Naive thymus-derived CD8-positive, alpha-beta T cell (primary cell): ENCODE measurements at places on chromosomes 12 and 14.

GRCh38 chr12:68505970-68506369 lies 104.7 kb upstream of the RAP1B start:
- DNase-seq, result no peak

DNA sequence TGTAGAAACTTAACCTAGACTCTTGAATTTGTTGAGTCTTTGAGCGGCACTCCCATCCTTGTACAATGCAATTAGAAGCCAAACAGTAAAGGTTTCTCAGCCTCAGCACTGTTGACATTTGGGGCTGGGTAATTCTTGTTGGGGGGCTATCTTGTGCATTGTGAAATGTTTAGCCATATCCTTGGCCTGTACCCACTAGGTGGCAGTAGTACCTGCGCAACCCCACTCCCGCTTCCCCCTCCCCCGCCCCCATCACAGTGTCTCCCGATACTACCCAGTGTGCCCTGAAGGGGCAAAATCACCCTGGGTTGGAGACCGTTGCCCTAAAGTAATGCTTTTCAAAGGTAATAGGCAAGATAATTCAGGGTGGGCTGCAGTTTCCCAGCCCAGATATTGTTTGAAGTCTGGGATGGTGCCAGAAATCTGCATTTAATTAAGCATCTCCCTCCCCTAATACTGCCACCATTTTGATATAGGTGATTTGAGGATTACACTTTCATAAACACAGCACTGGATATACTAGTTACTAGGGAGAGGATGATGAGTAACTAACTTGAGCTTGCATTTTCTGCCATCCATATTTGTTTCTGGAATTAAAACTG lies 1.8 kb downstream of the COX6A1 start:
- DNase-seq, result peak; percentile 86

- no peak for DNase-seq
Observed at GRCh38 chr14:75010472-75011093, 7.9 kb downstream of the EIF2B2 start.

GRCh38 chr14:77457115-77457521 lies 283 bp downstream of the VIPAS39 start:
- no peak for DNase-seq

GRCh38 chr14:33611405-33612196 lies 339.3 kb downstream of the EGLN3 start:
- DNase-seq, result no peak

- no peak for DNase-seq
Observed at GRCh38 chr12:84702001-84702400, 210.6 kb downstream of the SLC6A15 start.

DNA sequence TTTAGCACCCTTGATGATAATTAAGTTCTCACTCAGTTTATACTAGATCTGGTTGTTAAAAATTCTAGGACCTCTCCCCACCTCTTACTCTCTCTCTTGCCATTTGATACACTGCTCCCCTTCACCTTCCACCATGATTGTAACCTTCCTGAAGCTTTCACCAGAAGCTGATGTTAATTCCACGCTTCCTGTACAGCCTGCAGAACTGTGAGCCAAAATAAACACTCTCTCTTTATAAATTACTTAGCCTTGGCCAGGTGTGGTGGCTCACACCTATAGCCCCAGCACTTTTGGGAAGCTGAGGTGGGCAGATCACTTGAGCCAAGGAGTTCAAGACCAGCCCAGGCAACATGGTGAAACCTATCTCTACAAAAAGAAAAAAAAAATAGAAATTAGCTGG lies 11.1 kb upstream of the HECTD4 start:
- no peak for DNase-seq

DNA sequence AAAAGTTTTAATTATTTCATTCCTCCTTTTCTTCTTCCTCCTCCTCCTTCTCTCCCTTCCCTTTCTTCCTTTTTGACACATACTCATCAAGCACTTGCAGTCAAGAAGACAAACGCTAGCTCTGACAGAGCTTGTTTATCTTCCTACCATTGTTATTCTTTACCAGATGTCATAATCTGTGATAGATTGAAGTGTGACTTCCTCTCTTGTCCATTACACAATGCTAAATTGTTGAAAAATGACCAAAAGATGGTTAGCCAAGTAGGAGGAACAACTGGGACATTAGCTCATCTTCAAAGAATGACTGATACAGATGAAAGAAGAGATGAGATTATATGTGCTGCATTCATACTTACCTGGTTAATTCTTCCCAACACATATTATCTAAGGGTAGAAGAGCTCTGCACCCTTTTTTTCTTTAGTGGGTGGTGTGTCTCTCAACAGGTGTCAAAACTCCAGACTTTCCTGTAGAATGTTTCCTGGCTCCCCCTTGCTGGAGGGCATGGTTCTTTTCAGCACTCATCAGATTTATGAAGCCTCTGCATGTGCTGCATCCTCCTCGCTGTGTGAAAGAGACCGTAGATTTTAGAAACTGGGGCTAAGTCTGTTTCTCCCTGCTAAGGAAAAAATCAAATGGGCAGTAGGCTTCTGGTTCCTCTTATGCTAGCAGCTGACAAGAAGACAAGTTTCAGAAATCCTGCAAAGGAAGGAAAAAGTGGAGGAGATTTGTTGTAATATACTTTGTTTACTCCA lies 147.1 kb downstream of the TMX1 start:
- DNase-seq, result no peak

DNA sequence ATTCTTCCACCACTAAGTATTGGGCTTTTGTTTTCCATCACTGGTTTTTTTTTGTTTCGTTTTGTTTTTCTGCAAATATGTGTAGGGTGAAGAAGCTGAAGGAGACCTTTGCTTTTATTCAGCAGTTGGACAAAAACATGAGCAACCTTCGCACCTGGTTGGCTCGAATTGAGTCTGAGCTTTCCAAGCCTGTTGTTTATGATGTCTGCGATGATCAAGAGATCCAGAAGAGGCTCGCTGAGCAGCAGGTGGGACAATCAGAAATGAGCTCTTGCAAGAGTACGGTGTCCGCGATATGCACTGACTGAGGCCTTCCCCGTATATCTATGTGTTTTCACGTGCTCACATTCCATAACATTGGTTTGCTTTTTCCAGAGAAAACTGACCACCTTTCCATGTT lies 91.5 kb downstream of the ESR2 start:
- no peak for DNase-seq

- DNase-seq, result no peak
Observed at GRCh38 chr12:27981874-27982273, 9.3 kb upstream of the PTHLH start.

DNA sequence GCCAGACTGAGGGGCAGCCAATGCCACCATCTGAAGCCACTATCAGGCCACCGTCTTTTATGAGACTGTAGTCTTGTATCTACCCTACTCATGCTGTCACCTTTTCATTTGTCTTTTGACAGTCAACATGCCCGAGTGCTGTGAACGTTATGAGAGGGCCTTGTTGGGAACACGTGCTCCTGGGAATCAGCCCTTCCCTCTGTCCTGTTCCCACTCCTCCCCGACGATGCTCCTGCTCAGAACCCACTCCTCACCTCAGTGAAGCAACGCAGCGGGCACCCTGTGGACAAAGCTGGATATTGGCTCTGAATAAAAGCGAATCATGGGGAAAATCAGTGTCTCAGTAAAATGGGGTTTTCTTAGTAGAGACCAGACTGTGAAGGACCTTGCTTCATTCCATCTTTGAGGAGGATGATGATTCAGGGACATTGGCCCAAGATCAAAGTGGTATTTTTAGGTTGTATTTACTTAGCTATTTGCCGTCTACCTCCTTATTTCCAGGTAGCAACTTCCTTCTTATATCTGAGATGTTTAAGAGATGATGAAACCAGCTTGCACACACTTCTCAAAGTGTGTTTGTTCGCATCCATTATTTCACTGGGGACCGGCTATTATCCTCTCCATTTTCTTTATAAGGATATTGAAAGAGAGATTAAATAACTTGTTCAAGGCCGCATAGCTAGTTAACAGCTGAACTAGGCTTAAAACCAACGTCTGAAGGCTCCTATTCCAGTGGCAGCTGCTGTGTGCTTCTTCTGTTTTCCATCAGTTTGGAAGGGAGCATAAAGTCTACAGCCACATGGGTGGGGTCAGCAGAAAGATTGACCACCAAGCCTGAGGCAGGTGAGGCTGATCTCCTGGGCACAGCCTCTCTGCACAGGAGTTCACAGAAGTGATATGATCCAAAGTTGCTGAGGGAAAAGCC lies 43.9 kb upstream of the CTDSP2 start:
- no peak for DNase-seq

DNA sequence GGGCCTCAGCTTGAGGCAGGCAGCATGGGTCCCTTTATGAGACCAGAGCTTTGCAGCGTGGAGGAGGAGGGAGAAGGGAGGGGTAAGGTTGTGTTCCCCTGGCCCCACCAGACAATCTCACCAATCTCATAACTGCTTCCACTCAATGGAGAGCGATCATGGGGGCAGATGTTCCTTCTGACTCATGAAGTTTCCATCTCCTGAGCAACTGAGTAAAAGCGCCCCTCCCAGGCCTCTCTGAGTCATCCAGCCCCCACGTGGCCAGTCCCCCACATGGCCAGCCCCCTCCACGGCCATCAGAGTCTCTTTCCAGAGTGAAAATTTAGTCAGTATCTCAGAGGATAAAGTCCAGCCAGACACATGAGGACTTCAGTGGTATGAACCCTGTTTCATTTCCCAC lies 39.2 kb upstream of the PLXNC1 start:
- no peak for DNase-seq

GRCh38 chr14:59868021-59868420 lies 2.6 kb downstream of the RTN1 start:
- no peak for DNase-seq

DNA sequence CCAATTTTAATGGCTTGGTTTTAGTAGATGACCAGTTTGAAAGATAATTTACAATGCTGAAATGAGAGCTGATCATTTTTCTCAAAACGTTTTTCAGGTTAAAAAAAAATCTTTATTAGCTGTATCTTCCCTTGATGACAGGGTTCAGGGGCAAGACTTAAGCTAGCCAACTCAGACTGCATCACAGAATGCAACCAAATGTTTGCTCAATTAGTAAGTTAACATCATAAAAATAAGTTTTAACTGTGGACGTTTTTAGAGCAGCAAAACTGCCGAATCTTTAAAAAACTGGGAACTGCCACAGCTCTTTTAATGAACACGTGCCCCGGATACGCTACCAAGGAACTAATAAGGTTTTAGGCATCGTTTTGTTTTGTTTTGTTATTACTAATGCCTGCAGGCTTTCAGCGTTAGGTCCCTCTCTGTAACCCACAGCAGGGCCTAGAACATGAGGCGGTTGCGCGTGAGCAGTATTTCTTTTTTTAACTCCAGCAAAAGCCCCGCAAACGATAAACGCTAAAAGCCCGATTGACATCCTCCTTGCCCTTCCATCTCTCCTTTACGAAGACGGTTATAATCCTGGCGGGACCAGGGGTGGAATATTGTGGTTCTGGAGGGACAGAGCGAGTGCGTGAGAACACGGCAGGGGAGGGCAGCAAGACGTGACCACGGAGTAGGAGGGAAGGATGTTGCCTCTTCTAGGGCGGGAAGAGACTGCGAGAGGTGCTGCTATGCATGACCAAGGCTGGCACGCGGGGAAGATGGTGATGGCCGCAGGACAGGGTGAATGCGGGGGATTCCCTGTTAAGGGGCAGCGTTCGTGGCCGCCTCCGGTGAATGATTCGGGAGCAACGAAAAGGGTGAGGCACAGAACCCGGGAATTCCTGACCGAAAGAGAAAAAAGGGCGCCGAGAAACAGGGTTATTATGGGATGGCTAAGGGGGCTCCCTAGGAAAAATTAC lies 652 bp downstream of the SUPT16H start:
- DNase-seq, result no peak

- no peak for DNase-seq
Observed at GRCh38 chr14:30349520-30349919, 209.4 kb upstream of the G2E3 start.

- DNase-seq, result no peak
Observed at GRCh38 chr12:69435644-69436043, 34.5 kb upstream of the FRS2 start.
